ENCODE measurements at places on chromosomes 11 and 22.
A peak's percentile ranks its signal among the peaks of the same experiment; 100 is the strongest.

GRCh38 chr11:126973051-126973450 is 27.5 kb downstream of the KIRREL3 start:
- no peak for DNase-seq

DNA sequence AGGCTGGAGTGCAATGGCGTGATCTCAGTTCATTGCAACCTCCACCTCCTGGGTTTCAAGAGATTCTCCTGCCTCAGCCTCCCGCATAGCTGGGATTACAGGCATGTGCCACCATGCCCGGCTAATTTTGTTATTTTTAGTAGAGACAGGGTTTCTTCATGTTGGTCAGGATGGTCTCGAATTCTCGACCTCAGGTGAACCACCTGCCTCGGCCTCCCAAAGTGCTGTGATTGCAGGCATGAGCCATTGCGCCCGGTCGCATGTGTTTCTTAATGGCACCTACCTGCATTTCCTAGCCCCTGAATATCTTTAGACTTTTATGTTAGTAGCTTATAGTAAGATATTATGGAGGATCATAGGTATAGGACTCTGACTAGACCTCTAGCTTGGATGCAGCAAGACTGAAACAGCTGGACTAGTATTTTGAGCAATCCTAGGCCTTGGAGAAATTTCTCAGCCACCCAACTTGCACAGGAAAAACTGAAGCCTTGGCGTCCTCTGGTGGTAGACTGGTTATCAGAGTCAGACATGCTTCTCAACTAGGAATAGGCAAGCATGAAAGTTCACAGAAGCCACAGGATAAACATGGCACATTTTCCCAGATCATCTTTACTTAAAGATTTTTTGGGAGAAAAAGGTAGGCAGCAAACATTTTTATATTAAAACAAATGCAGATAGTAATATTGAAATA is 22.7 kb upstream of the C1QTNF4 start:
- DNase-seq = peak; percentile 51

GRCh38 chr22:48431536-48432315 is 1395.9 kb downstream of the BRD1 start:
- DNase-seq = no peak

- no peak for DNase-seq
Observed at GRCh38 chr11:134607963-134608750, 196.1 kb upstream of the B3GAT1 start.

DNA sequence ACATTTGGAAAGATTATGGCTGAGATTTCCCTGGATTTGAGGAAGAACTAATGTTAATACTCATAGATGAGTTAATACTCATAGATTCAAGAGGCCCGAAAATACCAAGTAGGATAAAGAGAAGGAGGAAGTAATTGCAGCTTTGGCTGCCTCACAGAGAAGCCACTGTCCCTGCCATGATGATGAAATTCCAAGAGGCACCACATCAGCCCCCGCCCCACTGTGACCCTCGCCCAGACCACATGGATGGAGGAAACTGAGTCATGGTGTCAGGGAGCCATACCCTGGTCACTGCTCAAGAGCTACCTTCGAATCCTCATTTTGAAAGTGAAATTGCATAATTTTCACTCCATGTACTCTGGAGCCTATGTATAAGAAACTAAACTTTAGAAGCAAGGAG is 92.9 kb upstream of the SLC22A12 start:
- no peak for DNase-seq

Data from NAMALWA (cell line).